AG04450 (cell line): ENCODE measurements at places on chromosomes 13 and 19. TPM values are rescaled to one million over a fixed set of nuclear protein-coding genes. Genes with fewer than 3 reads are reported as not detected.

DNA sequence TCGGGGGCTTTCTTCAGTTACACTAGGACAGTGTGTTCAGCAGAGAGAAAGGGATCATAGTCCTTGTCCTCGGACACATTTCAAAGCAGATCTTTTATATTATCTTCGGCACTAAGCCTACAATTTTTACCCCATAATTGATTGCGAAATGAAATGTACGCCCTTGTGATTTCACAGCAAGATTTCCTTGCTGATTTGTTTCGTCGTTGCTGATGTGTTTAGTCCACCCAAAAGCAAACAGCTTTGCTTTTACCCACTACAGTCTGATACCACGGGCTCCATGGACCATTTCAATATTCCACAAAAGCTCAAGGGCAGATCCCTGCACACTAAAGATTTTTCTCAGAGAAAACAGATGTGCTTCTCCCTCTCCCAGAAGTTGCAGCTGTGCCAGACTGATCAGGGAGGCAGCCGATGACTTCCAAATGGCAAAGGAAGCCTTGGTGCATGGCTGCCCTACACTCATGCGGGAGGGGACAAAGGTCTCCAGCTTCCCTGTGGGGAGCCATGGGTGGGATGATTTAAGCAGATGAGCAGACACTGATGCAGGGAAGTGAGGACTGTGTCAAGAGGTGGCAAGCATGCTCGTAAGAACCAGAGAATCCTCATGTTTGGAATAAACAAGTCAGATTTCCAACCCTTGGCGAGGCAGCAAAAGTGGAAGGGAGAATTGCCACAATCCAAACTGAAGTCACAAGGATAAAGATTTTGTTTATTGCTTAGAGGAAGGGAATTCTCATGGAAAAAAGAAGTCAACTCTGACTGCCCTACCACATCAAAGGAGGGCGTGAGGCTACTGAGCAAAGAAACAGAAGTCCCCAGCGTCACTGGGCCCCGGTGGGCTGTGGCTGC, 81.1 kb downstream of the STK24 start:
- DNase-seq: no peak

- no peak for DNase-seq
Measured at GRCh38 chr19:3708207-3708931, at the start of gene TJP3. TJP3 (plus strand) TSS chr19:3708384; CDS start chr19:3728433, 20,049 bp downstream.

DNA sequence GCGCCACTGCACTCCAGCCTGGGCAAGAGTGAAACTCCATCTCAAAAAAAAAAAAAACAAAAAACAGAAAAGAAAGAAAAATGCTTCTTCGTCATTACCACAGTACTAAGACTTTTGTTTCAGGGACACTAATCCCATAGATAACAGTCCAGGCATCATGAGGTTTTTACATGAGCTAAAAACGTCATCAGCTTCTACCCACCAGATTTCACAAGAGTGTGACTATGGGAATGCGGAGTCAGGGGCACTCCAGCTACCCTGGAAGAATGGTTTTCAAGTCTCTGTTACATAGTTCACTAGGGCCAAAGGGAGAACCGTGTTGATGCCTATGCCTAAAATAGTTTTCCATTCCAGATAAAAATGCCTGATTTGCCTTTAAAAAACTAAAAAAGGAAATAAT, 33.2 kb downstream of the RAB20 start:
- no peak for DNase-seq

- DNase-seq: no peak
Measured at GRCh38 chr13:40433577-40433976, 232.9 kb downstream of the FOXO1 start.

DNA sequence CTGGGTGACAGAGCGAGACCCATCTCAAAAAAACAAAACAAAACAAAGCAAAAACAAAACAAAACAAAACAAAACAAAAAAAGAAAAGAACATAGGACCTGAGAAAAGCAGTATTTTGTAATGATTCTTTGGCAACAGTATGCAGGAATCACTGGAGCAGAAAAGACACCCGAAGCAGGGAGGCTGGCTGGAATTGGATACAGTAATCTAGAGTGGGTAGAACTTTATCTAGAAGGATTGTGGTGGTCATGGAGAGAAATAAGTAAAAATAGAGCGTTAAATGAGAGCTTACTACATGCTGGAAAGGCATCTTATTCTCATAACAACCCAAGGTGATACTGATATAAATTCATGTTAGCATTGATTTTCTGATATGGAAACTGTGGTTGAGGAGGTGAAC, 51.2 kb downstream of the KLF5 start:
- no peak for DNase-seq

DNA sequence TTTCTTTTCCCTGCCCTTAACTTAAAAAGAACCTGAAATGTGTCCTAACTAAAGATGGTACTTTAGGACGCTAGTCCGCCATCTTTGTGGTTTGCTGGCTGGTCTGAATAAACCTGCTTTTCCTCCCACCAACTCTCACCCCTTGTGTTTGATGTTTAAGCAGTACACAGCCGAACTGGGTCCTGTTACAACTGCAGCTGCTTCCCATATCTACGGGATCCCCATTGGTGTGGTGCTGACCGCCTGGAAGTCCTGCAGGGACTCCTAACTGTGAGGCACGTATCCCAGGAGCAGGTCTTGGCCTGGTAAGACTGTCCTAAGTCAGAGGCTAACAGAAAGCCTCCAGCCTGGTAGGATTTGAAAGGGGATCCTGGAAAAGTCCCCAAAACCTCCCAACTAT, 40.9 kb upstream of the VSTM2B start:
- DNase-seq: no peak

- no peak for DNase-seq
Measured at GRCh38 chr13:56189978-56190377, 950.7 kb upstream of the PRR20A start.

The CGB8 gene
- not detected in 2 replicates for polyA plus RNA-seq

The KCNC3 gene
- polyA plus RNA-seq: not detected in 2 replicates

The ZNF541 gene
- not detected in 2 replicates for polyA plus RNA-seq
